M059J (cell line): ENCODE measurements at places on chromosomes 5 and 9. TPM values are rescaled to one million over a fixed set of nuclear protein-coding genes. Genes with fewer than 3 reads are reported as not detected.

LHX3 gene
- not detected in 2 replicates for total RNA-seq

DNA sequence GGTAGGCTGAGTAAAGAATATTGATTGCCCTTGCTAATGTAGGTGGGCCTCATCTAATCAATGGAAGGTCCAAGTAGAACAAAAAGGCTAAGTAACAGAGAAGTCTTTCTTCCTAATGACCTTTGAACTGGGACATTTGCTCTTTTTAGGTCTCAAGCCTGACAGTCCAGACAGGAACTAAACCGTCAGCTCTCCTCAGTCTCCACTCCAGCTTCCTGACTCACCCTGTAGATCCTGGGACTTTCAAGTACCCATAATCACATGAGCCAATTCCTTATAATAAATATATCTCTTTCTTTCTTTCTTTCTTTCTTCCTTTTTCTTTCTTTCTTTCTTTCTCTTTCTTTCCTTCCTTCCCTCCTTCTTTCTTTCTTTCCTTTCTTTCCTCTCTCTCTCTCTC lies 479.5 kb upstream of the PAPPA start:
- peak; percentile 61 for DNase-seq

GRCh38 chr5:62653864-62654575 lies 75.4 kb downstream of the LRRC70 start:
- no peak for DNase-seq

HSPA5 gene
- total RNA-seq: 93.9 and 156 TPM in 2 replicates

DNA sequence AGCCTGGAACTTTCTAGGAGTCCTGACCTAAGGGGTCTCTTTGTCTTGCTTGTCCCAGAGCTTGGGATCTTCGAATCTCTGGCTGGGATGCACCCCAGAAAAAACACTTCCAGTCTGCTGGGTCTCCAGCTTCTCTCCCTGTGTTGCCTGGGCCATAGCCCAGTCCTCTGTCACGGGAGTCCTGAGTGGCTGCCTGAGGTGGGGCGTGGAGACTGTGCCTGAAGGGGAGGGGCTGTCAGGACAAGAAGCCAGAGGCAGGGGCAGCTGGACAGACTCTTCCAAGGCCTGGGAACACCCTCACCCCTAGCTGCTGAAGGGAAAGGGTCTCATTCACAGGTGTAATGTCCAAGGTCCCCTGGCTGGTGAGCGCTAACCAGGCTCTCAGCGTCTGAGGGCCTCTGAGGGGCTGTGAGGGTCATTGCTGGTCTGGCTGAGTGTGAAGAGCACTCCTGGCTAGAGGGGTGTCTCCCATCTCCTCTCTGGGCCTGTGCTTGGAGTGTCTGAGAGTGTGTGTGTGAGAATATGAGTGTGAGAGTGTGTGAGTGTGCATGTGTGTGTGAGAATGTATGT lies 20.4 kb upstream of the COL27A1 start:
- DNase-seq: no peak

- DNase-seq: no peak
These were observed 62.2 kb upstream of the SLC12A2 start for GRCh38 chr5:128021411-128021810.

- peak; percentile 3 for DNase-seq
These were observed 48.0 kb downstream of the SHLD3 start for GRCh38 chr5:65672796-65673195.

GRCh38 chr9:138115506-138115905 lies 237.9 kb downstream of the CACNA1B start:
- no peak for DNase-seq

BARHL1 gene
- not detected in 2 replicates for total RNA-seq

- DNase-seq: no peak
These were observed 42.0 kb upstream of the ENTREP1 start for GRCh38 chr9:69283003-69283402.

GRCh38 chr5:160020266-160020770 lies 11.4 kb downstream of the TTC1 start:
- no peak for DNase-seq

GRCh38 chr9:109349421-109349846 lies 28.6 kb upstream of the EPB41L4B start:
- DNase-seq: peak; percentile 90

PTPRD gene
- total RNA-seq: 0.12 TPM in 1 of 2 replicates, not detected in the other

IL3 gene
- total RNA-seq: not detected in 2 replicates

GRCh38 chr5:168939887-168940544 lies 360.8 kb upstream of the PANK3 start:
- DNase-seq: no peak

ARHGAP26 gene
- 3.5 and 5.5 TPM in 2 replicates for total RNA-seq

TSSK1B gene
- total RNA-seq: not detected in 2 replicates

DNA sequence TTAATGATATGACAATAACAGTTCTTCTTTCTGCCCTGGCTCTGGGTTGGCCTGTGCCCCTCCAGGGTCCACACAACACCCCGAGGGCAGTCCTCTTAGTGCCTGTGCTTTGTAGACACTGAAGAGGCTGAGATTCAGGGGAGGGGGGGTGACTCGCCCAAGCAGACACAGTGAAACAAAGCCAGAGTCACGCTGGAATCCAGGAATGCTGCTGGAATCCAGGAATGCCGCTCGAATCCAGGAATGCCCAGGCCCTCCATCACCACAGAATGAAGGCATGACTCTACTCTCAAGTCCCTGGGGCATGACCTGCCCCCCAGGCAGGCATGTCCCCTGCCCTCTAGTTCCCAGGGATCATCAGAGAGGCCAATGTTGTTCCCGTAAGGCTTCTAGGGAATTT lies 73.1 kb downstream of the LRSAM1 start:
- peak; percentile 79 for DNase-seq

- DNase-seq: peak; percentile 22
These were observed 97.3 kb upstream of the SH3GL2 start for GRCh38 chr9:17481565-17481964.

DNA sequence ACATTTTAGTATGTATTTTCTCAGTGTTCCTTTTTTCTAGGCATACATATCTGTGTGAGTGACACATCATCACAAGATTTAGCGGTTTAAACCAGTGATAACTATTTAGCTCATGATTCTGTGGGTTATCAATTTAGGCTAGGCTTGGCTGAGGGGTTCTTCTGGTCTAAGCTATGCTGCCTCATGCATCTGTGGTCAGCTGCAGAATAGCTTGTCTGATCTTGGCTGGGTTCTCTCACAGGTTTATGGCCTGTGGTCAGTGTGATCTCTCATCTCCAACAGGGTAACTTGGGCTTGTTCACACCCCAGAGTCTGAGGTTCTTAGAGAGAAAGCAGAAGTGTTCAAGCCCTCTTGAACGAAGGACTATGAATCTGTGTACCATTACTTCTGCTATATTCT lies 363.3 kb downstream of the KDM4C start:
- DNase-seq: no peak

CDKN2B-AS1 gene
- total RNA-seq: 9.2 and 14.5 TPM in 2 replicates

TAF11L5 gene
- total RNA-seq: not detected in 2 replicates

- DNase-seq: no peak
These were observed 395.4 kb downstream of the CSNK1G3 start for GRCh38 chr5:123907349-123907748.

DNA sequence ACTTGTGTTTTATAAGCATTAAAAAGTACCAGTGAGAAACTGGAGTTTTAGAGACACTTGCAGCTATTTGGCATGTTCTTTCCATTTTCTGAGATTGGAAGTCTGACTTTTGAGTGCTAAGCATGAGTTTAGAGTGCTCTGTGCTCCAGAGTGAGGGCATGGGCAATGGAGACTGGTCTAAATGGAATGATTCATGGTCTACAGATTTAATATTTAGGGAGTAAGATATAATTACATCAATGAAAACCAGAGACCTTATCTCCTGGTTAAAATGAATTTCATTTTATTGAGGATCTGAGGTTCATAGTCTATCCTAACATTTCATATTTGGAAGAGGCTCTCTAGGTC lies 135.9 kb upstream of the RPS23 start:
- DNase-seq: no peak

GRCh38 chr5:146516151-146516475 lies at the start of gene GPR151:
Gene GPR151, minus strand, starts transcription at chr5:146516190. Its CDS starts 77 bp downstream, at chr5:146516113.
- no peak for DNase-seq

- DNase-seq: no peak
These were observed 2.6 kb downstream of the PKD2L2 start for GRCh38 chr5:137891849-137892248.

CARTPT gene
- not detected in 2 replicates for total RNA-seq

DNA sequence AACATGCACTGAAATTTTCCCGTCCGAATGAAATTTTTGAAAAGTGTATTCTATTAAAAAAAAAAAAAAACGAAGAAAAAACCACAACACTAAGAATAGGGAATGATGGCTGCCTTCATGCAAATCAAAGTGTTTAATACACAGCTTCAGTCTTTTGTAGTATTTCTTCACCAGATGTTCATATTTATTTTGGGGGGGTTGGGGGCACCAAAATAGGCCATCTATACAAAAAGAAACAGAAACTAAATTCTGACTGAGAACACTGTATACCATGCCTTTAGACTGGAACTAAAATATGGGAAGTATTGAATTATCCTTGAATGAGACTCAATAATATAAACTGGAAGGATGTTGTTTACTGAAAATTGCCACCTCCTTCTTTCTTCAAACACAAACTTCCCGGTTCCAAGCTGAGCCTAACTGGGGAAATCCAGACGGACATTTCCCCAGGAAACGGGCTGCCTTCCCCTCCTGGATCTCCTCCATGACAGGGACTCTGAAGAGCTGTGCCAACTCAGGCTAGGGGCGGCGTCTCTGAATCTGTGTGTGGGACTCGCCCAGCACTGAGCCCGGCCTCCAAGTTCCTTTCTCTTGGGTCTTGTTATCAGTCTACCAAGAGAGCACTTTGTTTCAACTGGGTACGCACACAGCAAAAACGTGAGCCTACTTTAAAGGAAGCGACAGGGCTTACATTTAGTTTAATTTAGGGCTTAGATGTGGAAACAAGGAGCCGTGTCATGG lies 511.3 kb upstream of the ADAMTS16 start:
- no peak for DNase-seq

AGGF1 gene
- total RNA-seq: 19.2 and 24.2 TPM in 2 replicates

DNA sequence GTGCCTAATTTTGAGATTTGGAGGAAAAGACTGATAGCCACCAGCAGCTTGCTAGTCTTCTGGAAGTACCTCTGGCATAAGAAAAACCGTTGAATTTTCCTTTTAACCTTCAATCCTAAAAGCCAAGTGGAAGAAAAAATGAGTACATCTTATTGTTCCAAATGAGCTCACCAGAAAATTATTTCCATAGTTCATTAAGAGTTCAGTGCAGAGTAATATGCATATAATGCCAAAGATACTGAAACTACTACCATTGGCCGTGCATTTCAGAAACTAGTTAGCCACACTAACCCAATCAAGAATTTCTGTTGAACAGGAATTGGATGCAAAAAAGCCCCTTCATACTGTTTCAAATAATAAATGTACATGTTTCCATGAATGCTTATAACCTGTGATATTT lies 607.9 kb downstream of the KCTD16 start:
- no peak for DNase-seq

- no peak for DNase-seq
These were observed 13.8 kb upstream of the ANXA1 start for GRCh38 chr9:73137914-73138313.

BSPRY gene
- not detected in 2 replicates for total RNA-seq
